ENCODE measurements at places on chromosomes 11 and 22.

GRCh38 chr11:31340903-31341572, 28.5 kb downstream of the DCDC1 start:
- no peak for DNase-seq

DNA sequence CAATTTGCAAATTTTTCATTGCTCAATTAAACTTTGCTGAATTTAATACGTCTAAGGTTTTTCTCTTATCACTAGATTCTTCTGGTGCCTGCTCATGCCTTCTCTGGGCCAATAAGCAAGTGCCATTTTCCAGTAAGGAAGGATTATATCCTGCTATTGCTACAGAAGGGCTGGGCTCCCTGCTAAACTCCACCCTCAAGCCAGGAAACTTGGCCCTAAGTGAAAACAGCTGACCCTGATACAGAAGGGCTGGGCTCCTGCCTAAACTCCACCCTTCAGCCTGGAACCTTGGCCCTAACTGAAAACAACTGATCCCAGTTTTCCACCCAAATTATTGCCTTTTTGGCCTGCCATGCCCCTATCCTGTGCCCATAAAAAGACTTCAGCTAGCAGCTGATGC, 385.3 kb downstream of the DYNC2H1 start:
- DNase-seq: no peak

- DNase-seq: no peak
These were observed 478 bp upstream of the CD248 start for GRCh38 chr11:66317322-66317722.

- DNase-seq: no peak
These were observed 3.5 kb downstream of the HTR3B start for GRCh38 chr11:113908098-113908497.

DNA sequence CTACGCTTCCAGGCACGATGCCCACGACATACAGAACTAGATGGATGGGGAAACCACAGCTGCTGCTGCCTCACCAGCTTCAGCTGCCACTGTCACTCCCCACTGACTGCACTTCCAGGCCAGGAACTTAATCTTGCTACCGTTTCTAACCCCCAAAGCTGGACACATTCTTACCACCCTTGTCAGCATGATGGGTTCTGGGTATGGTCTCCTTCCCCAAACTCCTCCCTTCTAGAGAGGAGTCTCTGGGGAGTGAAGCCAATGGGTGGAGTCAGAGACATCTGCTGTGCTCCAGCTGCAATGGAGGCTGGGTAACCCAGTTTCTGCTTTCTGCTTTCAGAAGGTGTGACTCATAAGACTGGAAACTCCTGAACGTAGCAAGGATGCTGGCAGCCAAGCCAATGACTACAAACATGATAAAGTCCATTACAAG, 87.0 kb upstream of the THY1 start:
- no peak for DNase-seq

- DNase-seq: no peak
These were observed 17.5 kb upstream of the TXNRD2 start for GRCh38 chr22:19959043-19959586.

- DNase-seq: no peak
These were observed 590.0 kb downstream of the METTL15 start for GRCh38 chr11:28697920-28698827.

- no peak for DNase-seq
These were observed 8.5 kb upstream of the NCF4 start for GRCh38 chr22:36852056-36852973.

GRCh38 chr11:33329705-33330329, 72.6 kb downstream of the HIPK3 start:
- DNase-seq: peak; percentile 11

DNA sequence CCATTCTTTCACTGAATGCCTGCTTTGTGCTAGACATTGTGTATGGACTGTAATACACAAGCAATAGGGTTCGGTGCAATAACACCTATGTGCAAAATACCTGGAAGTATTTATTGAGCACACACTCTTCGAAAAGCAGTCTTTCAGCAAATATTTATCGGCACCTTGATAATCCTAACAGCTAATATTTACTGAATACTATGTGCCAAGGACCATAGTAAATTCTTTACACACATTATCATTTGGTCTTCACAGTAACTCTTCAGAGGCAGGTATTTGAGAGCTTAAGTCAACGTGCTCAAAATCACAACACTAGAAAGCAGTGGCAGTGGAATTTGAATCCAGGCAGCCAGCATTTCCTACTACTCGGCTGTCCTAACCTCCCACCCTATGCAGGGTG, 2.2 kb downstream of the B3GNT6 start:
- no peak for DNase-seq

All from stimulated activated CD8-positive, alpha-beta memory T cell treated with anti-CD3 and anti-CD28 coated beads, Interleukin-4, amount 100 ng/mL, for 4 hours (primary cell).